ENCODE measurements at places on chromosomes 12 and 14.

GRCh38 chr14:37150414-37150813 is 22.0 kb downstream of the SLC25A21 start:
- DNase-seq, result peak; percentile 49

DNA sequence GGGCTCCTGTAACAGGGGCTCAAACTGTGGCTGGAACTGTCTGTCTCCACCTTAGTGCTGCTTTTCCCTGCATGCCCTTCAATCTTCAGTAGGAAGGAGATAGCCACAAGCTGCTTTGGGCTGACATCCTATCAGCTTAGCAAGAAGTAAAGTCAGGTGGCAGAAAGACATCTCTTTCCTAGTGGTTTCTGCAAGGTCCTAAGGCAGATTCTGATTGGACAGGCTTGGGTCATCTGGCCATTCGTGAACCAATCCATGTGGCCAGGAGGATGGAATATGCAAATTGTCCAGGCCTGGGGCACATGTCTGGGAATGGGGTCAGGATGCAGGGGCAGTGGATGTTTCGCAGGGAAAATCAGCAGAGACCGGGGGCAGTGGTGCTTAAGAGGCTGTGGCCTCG is 5.2 kb downstream of the RITA1 start:
- no peak for DNase-seq

DNA sequence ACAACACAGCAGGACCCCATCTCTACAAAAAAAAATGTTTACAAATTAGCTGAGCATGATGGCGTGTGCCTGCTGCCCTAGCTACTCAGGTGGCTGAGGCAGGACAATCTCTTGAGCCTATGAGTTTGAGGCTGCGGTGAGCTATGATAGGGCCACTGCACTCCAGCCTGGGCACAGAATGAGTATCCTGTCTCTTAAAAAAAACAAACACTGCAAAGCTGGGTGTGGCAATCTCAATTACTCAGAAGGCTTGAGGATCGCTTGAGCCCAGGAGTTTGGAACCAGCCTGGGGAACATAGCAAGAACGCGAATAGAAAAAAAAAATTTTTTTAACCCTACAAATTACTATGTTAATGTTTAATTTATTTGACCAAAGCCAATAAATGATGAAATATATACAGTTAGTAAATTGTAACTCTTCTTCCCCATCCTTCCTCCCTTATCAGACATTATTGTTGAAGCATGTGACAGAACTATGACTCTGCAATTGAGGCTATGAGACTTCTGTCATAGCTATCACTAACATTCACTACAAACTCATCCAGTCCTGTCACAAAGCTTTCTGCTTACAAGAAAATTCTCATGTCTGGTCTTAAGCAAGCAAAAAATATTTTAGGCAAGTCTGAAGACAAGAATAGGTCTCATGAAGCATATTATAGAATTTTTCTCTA is 9.8 kb downstream of the BTBD7 start:
- no peak for DNase-seq

DNA sequence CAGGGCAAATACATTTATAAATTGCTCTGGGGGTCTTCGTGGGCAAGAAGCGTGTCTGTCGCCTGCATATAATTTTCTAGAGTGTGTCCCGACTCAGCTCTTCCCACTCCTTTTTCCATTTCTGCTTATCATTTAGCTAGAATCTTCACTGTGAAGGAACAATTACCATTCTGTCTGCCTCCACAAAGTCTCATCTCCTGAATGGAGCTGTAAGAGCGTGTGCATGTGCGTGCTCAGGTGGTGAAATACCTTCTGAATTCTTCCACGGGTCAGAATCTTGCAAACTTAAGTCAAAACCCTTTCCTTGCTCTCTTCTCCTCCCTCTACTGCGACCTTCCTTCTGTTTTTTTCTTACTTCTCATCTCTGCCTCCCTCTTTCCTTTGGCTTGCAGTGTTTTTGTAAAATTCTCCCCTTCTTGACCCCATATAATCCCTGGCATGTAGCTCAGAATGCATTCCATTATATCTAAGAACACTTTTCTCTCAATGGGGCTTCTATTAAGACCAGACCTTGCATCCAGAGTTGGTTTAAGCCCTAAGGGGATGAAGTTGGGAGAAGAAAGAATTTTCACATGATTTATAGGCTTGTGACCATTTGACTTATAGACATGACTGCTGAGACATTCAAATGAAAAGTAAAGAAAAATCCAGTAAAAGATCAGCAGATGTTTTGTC is 25.0 kb upstream of the GSG1 start:
- DNase-seq, result no peak

DNA sequence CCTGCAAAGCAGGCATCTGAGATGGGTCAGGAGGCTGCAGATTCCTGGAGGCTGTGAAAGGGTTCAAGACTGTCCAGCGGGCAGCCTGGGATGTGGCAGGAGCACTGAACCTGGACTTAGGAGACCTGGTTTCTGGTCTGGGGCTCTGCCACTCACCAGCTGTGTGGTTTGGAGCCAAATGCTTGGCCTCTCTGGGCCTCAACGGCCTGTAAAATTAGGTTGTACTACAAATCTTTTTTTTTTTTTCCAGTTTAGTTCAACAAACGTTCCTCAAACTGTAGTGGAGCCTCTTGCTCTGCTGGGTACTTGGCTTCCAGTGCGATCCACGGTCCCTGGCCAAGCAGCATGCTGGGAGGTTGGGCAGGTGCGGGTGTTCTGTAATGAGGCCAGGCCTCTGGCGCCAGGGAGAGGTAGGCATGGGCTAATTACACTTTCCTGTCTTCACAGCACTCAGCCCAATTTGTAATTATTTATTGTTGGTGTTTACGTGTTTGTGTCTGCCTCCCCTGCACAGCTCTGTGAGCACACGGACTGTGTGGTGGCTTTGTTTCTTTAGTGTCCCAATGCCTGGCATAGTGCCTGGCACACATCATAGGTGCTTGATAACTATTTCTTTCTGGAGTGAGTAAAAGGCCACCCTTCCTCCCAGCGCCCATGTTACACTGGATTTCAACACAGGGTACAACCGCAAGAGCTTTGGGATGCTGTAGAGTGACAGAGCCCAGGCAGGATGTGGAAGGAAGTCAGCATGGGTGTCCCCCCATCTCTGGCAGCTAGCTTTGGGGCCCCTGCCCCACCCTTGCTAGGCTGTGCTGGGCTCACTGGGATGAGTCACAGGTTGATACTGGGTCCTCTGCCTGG is 5.8 kb upstream of the KRT80 start:
- no peak for DNase-seq
